Cardiac muscle cell (in vitro differentiated cells and primary cell): ENCODE measurements at places on chromosomes 5 and 9. TPM values are rescaled to one million over a fixed set of nuclear protein-coding genes. Genes with fewer than 3 reads are reported as not detected.

Gene CFAP77
- 1.5 and 2.3 TPM in 2 replicates for total RNA-seq

DNA sequence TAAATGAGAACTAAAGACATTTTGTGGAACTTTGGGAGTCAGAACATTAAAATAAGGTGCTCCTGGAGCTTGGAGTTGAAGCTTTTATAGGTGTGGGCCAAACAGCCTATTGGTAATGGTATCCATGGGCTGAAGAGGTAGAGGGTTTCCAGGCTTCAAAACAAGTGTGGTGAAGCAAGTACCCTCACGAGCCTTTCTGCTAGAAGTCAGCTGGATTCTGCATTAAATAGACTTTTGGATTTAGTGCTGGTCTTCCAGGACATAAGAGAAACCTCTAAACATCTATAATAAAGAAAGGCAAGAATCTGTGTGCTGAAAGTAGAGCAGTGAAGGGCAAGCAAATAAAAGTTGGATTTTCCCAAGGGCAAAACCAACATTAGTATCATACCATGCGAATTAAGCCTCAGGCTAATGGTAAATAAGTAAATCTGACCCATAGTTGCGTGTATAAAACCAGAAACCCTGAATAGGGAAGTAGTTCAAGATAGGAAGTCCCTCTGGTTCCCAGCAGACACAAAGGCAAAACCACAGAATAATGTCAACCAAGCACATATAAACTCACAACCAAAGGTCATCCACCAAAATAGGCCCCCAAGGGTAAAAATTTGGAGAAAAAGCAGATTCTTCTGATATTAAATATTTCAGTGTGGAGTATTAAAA lies 306.3 kb downstream of the TLE4 start:
- no peak for DNase-seq

DNA sequence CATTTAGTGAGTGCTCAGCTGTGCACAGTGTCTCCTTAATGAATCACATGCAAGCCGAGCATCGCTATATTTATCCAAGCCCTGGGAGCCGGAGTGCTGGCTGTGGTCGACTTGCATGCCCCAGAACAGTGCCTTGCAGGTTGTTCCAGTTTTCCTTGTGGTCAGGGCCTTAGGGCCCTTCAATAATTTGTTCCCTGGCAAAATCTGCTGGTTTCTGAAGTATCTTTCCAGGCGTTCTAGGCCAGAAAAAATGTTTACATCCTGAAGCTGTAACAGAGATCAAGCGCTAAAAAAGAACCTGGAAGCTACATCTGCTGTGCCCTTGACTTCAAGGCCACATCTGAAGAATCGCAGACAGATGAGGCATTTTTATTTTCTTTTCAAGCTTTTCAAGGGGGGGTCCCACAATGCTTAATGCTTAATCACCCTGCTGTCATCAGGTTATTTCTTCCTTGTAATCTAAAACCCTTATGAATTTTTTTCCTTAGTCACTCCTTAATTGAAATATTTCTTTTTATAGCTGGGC lies 105.8 kb downstream of the DOCK2 start:
- peak; percentile 27 for DNase-seq

Gene RGMB
- total RNA-seq, result 15.6 and 18.4 TPM in 2 replicates

DNA sequence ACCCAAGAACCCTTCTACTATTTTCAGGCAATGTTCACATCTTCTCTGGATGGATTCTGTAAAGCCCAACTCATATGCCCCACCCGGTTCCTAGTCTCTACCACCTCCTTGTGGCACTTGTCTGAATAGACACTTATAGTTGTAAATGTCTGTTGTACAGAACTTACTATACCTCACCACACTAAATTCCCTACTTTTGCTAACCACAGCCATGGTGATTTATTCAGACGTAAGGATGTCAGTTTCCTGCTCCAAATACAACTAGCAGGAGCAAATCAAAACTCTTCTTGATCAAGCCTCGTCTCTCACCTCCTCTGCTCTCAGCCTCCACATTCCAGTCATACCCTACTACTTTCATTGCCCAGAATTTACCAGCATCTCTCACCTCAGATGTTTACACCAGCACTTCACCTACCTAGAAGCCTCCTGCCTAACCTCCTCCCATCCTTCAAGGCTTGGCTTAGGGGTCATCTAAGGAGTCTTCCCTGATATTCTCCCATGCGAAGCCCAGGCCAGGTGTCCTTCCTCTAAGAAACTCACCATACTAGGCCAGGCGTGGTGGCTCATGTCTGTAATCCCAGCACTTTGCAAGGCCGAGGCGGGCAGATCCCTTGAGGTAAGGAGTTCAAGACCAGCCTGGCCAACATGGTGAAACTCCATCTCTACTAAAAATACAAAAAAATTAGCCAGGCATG lies 75.5 kb downstream of the MAPKAP1 start:
- DNase-seq, result peak; percentile 75

- no peak for DNase-seq
Measured at GRCh38 chr5:1156754-1157460, 44.5 kb upstream of the SLC6A19 start.

DNA sequence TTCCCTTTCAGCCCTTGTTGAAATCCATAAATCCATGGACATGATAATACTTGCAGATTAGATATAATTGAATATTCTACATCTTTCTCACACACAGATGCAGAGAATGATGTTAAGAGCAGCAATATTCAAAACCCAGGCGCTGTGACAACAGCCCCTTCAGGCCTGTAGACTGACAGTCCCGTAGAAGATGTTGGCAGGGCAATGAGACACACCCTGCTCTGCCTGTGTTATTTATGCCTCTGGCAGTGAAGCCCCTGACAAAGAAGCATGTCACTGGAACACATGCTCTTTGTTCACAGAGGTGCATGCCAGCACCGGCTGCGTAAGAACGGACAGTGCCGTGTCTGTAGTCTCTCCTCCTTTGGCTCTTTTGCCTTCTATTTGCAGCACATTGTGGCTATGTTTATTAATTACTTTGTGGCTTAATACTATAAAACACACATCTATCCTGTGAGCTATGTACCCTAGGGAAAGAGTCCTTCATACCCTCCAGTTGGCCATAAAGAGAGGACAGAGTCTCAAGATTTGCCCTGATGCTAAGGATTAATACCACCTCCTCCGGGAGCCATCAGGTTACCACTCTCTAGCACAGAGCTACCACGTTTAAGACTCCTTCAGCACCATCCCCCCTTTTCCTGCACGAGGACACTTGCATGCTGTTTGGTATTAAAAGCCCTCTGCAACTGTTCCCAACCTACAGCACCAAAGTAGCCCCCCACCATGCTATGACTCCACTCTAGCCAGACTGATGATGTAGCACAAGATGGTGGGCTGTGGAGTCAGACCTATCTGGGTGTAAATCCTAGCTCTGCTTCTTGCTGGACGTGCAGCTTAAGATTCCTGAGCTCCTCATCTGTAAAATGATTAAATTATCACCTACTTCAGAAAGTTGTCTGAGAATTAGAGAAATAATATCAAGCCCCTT lies 2.0 kb upstream of the ANP32B start:
- no peak for DNase-seq

Gene PRUNE2
- 7.4 and 14.4 TPM in 2 replicates for total RNA-seq

GRCh38 chr5:102958481-102959011 lies 161.4 kb downstream of the GIN1 start:
- DNase-seq, result peak; percentile 56

Gene FBXO4
- 5.8 and 7.1 TPM in 2 replicates for total RNA-seq

DNA sequence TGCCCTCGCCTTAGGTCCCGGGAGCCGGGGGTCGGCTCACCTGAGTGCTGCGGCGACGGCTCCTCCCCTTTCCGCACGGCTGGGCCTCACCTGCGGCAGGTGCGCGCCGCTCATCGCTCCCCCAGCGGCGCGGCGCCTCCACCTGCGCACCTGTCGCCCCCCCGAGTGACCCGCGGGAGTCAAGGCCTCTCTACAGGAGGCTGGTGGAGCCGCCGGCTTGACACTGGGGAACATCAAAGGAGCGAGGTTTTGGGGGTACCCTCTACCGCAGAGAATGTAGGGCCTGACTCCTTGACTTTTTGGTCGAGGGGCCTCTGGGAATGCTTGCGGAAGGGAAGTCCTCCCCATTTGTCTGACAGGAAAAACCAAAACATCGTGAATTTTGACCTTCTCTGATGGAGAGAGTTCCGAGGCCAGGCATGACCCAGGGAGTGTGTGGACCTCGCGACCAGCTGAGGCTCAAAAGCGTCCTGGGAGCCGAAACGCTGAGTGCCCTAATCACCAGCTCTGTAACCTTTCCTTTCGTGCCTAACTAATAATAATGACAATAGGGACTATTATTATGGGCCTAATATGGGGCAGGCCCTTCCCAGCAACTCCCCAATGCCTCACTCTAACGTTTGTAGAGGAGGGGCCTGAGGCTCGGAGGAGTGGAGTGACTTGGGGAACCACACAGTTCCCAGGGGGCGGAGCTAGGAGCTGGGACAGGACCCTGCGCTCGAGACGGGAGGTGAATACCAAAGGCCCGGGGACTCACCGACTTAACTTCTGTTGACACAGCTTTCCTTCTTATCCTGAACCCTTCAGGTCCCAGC lies 714 bp upstream of the IER5L start:
- peak; percentile 77 for DNase-seq

Gene SEC16A
- total RNA-seq, result 33.5 and 39.5 TPM in 2 replicates

- no peak for DNase-seq
Measured at GRCh38 chr5:56853698-56854097, 38.3 kb downstream of the MAP3K1 start.

GRCh38 chr5:68369023-68369359 lies 153.4 kb downstream of the PIK3R1 start:
- no peak for DNase-seq

Gene DMRT3
- 0.35 TPM in 1 of 2 replicates, not detected in the other for total RNA-seq

- no peak for DNase-seq
Measured at GRCh38 chr5:160079753-160080152, 39.5 kb downstream of the PWWP2A start.

DNA sequence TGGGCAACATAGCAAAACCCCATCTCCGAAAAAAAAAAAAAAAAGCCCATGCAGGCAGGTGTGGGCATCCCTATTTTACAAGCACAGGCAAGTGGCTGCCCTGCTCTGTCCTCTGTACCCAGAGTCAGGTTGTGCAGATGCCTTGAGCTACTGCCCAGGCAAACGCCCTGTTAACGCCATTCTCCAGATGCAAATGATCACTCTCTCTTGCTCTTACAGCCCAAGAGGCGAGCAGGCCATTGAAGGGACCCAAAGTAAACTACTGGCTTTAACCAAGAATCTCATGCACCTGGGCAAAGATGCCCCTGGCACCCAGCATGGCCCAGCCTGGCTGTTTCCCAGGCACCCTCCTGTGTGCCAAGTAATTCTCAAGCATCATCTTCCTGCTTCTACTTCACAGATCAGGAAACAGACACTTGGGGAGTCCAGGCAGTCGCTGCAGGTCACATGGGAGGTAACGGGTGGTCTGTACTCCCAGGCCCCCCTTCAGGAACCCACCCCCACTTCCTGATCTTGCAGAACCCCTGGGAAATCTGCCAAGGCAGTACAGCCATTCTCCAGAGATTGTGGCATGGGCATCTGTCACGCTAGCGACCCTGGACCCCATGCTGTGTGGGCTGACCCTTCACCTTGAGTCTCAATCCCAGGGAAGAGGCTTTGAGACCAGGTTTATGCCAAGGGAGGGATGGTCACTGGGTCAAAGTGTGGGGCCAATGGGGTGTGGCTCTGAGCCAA lies 14.2 kb downstream of the EEIG1 start:
- no peak for DNase-seq

- peak; percentile 59 for DNase-seq
Measured at GRCh38 chr5:135979510-135979909, 24.7 kb upstream of the LECT2 start.

Gene RGS7BP
- 0.11 and 0.45 TPM in 2 replicates for total RNA-seq

DNA sequence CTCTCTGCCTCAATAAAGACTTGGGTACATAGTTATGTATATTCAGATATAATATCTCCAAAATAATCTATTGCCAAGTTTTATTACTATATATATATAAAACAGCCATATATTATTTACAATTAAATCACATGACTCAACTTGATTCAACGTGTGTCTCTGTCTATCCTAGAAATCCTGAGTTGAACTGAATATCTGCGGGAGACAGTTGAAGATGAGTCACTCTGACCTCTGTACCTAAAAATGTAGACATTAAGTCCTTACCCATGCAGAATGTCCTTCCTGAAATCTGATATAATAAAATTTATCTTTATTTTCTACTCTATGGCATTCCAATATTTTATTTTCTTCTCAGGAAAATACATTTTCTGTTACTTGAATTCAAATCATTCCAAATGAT lies 218.2 kb upstream of the PRDM9 start:
- no peak for DNase-seq

GRCh38 chr9:4297786-4298254 lies 2.0 kb downstream of the GLIS3 start:
- peak; percentile 85 for DNase-seq

GRCh38 chr9:95082401-95083084 lies 235.0 kb downstream of the FANCC start:
- no peak for DNase-seq

DNA sequence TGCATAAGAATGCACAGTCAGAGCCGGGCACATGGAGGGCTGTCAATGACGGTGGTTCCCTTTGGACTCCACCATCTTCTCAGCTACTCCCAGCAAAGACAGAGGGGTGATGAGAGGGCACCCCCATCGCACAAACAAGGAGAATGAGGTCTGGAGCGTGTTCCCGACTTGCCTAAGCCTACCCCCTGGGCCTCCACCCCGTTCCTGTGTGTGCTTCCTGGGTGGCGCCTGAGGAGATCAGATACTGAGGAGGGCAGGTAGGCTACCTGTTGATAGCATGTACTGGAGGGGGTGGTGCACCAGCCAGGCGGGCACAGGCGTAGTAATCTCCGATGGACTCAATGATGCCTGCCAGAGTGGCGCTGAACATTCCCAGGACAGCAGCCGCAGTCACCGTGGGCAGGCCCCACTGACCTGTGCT lies 4.1 kb downstream of the SLC23A1 start:
- no peak for DNase-seq

DNA sequence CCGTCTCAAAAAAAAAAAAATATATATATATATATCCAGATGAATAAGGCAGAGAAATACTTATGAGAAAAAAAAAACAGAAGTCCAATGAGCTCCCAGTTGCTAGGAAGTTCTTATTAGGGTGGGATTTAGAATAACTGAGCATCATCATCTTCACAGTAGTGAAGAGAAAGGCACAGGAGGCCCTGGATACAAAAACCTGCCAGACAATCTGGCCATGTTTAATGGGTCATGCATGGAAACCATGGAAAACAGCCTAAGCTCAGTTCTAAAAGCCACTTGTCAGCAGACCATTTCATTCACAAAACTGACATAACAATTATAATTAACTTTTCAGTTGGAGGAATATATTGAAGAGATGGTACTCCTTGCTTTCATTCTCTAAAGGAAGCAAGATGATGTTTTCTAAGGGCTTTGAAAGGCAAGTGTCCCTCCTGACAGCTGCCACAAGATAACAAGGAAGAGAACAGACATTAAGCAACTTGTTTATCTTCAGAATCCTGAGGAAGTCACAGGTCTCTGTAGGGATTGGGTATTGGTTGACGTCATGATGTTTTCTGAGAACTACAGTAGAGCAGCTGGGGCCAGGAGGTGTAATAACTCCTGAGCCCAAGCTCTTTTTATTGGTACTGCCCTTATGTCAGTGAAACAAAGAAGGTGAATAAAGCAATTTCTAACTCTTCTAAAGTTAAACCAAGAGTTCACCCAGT lies 463.1 kb downstream of the DMAC1 start:
- no peak for DNase-seq

Gene BASP1
- total RNA-seq, result 111 and 129 TPM in 2 replicates

- peak; percentile 92 for DNase-seq
Measured at GRCh38 chr5:173753307-173754168, 134.6 kb upstream of the CPEB4 start.

GRCh38 chr9:129574911-129575585 lies 45.9 kb downstream of the C9orf50 start:
- DNase-seq, result no peak

- peak; percentile 63 for DNase-seq
Measured at GRCh38 chr9:128987805-128988204, 40.3 kb downstream of the NUP188 start.

Gene IGFBPL1
- total RNA-seq, result 12.6 and 24.2 TPM in 2 replicates

Gene LRRC19
- not detected in 2 replicates for total RNA-seq

GRCh38 chr9:92764381-92764987 lies at the start of gene BICD2:
Gene BICD2, minus strand, starts transcription at chr9:92764833. Its CDS starts 89 bp downstream, at chr9:92764744.
- no peak for DNase-seq
